ENCODE measurements at places on chromosomes 7 and 10. TPM values are rescaled to one million over a fixed set of nuclear protein-coding genes. Genes with fewer than 3 reads are reported as not detected.

The RAB19 gene
- 13.3 TPM for total RNA-seq

The SLC39A12 gene
- not detected for total RNA-seq

The UCN3 gene
- not detected for total RNA-seq

The MACC1 gene
- 0.10 TPM for total RNA-seq

The MEOX2 gene
- total RNA-seq, result not detected

The AKR1D1 gene
- not detected for total RNA-seq

The OLAH gene
- 0.34 TPM for total RNA-seq

The RBP4 gene
- total RNA-seq, result not detected

The TRPV5 gene
- total RNA-seq, result not detected

The ENTPD7 gene
- 3.0 TPM for total RNA-seq

The CDH23 gene
- total RNA-seq, result 2.6 TPM

The IQUB gene
- 0.10 TPM for total RNA-seq

The TUBAL3 gene
- not detected for total RNA-seq

The IGFBP3 gene
- total RNA-seq, result 1.9 TPM

The EN2 gene
- total RNA-seq, result not detected

The ASAH2B gene
- 3.1 TPM for total RNA-seq

The DENND10 gene
- total RNA-seq, result 31.4 TPM

The KIF11 gene
- total RNA-seq, result 56.3 TPM

The EMX2 gene
- total RNA-seq, result not detected

The PRSS37 gene
- total RNA-seq, result not detected

The EVX1 gene
- not detected for total RNA-seq

The AKR1C4 gene
- total RNA-seq, result not detected

The ZNF853 gene
- total RNA-seq, result 0.99 TPM

The SRGN gene
- total RNA-seq, result 966 TPM

The VPS26A gene
- total RNA-seq, result 44.6 TPM

The NCF1 gene
- total RNA-seq, result 0.62 TPM

The SPDYE3 gene
- total RNA-seq, result not detected

The NDUFA5 gene
- total RNA-seq, result 57.8 TPM

The SFRP4 gene
- not detected for total RNA-seq

The NAT16 gene
- total RNA-seq, result not detected

The PRR15 gene
- total RNA-seq, result not detected

The TEX47 gene
- not detected for total RNA-seq

The NXPH1 gene
- total RNA-seq, result not detected
